ENCODE measurements at places on chromosomes 4 and X. TPM values are rescaled to one million over a fixed set of nuclear protein-coding genes. Genes with fewer than 3 reads are reported as not detected.

GRCh38 chrX:118976599-118977340 is 2.4 kb downstream of the LONRF3 start:
- DNase-seq: peak; percentile 40
- H3K27me3 ChIP-seq: peaks cover 32% of the 10 kb centered on the region
- no peak overlapping the region for H3K27ac ChIP-seq
- H3K4me3 ChIP-seq: peak overlapping the region; percentile 51
- H3K4me1 ChIP-seq: peaks cover 20% of the 10 kb centered on the region
- H3K36me3 ChIP-seq: no peaks in the 10 kb centered on the region

DNA sequence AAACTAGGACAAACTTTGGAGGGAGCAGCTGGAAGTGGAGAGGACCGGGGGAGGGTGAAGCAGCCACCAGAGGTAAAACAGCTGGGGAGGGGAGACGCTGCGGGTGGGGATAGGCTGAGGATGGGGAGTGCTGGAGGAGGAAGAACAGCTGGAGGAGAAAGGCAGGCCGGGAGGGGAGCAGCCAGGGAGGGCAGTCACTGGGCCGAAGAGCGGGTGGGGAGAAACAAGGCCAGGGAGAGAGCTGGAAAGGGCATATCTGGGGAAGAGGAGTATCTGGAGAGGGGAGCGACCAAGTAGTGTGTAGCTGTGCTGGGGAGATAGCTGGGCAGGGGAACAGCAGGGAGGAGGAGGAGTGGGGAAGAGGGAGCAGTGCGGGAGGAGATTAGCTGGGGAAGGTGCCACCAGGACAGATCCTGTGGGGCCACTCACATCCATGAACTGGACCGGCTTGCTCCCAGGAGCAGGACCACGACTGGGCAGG is 2.7 kb downstream of the SLC38A5 start:
- peak overlapping the region; percentile 55 for H3K4me3 ChIP-seq
- peaks cover 16% of the 10 kb centered on the region for H3K4me1 ChIP-seq
- peak; percentile 15 for DNase-seq
- H3K27ac ChIP-seq: no peak overlapping the region
- H3K27me3 ChIP-seq: no peaks in the 10 kb centered on the region

DNA sequence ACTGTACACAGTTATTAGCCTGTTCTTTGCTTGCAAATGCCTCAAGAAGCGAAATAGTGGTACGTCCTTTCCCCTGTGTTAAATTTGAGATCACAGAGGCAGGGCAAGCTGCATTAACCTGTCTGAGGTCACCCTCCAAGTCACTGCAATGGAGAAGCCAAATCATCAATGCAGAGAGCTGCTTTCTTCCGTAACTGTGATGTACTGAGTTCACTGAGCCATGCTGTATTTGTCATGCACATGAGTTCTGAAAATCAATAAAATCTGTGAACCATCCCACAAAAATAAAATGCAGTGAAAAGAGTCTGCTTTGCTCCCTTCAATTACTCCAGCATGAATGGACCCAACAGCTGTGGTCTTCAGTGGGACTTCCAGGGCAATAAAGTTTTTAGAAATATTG is 393.5 kb downstream of the KCNIP4 start:
- no peaks in the 10 kb centered on the region for H3K4me1 ChIP-seq
- DNase-seq: no peak
- H3K27me3 ChIP-seq: no peaks in the 10 kb centered on the region
- H3K27ac ChIP-seq: no peak overlapping the region
- H3K4me3 ChIP-seq: no peak overlapping the region

DNA sequence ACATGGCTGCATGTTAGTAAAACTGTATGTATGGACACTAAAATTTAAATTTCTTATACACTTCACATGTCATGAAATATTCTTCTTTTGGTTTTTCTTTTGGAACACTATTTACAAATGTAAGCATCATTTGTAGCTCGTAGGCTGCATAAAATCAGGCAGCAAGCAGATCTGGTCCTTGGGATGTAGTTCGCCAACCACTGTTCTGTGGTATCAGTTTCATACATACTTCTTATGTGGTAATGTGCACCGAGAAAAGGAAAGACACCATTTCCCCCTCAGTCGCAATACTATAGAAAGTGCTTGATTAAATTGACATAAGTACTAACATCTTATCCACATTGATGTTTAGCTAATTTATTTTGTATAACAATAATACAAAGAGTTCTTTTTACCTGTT is 274.4 kb upstream of the VCX start:
- H3K4me3 ChIP-seq: no peak overlapping the region
- H3K27ac ChIP-seq: no peak overlapping the region
- H3K4me1 ChIP-seq: no peaks in the 10 kb centered on the region
- no peaks in the 10 kb centered on the region for H3K36me3 ChIP-seq

GRCh38 chr4:118814058-118814457 is 21.9 kb downstream of the SEC24D start:
- peaks cover 66% of the 10 kb centered on the region for H3K36me3 ChIP-seq
- no peaks in the 10 kb centered on the region for H3K4me1 ChIP-seq
- no peaks in the 10 kb centered on the region for H3K27me3 ChIP-seq
- no peak overlapping the region for H3K4me3 ChIP-seq
- DNase-seq: no peak

- H3K27me3 ChIP-seq: peaks cover 82% of the 10 kb centered on the region
- no peak for DNase-seq
- H3K27ac ChIP-seq: no peak overlapping the region
- no peaks in the 10 kb centered on the region for H3K36me3 ChIP-seq
Observed at GRCh38 chr4:1047976-1048772, 36.7 kb downstream of the FGFRL1 start.

GRCh38 chr4:75995727-75996126 is 5.0 kb upstream of the SDAD1 start:
- no peak overlapping the region for H3K4me3 ChIP-seq
- no peaks in the 10 kb centered on the region for H3K27me3 ChIP-seq
- no peak overlapping the region for H3K27ac ChIP-seq

GRCh38 chr4:75653845-75654503 is 19.2 kb downstream of the G3BP2 start:
- H3K36me3 ChIP-seq: peaks cover 46% of the 10 kb centered on the region
- H3K27ac ChIP-seq: no peak overlapping the region
- peak; percentile 53 for DNase-seq
- H3K4me3 ChIP-seq: no peak overlapping the region
- no peaks in the 10 kb centered on the region for H3K4me1 ChIP-seq
- no peaks in the 10 kb centered on the region for H3K27me3 ChIP-seq

The CLDN2 gene
- 196 TPM for polyA plus RNA-seq

Data from large intestine (tissue), 12 donors.